NT2/D1 (cell line): ENCODE measurements at places on chromosomes 7 and 10.
A peak's percentile ranks its signal among the peaks of the same experiment; 100 is the strongest.

DNA sequence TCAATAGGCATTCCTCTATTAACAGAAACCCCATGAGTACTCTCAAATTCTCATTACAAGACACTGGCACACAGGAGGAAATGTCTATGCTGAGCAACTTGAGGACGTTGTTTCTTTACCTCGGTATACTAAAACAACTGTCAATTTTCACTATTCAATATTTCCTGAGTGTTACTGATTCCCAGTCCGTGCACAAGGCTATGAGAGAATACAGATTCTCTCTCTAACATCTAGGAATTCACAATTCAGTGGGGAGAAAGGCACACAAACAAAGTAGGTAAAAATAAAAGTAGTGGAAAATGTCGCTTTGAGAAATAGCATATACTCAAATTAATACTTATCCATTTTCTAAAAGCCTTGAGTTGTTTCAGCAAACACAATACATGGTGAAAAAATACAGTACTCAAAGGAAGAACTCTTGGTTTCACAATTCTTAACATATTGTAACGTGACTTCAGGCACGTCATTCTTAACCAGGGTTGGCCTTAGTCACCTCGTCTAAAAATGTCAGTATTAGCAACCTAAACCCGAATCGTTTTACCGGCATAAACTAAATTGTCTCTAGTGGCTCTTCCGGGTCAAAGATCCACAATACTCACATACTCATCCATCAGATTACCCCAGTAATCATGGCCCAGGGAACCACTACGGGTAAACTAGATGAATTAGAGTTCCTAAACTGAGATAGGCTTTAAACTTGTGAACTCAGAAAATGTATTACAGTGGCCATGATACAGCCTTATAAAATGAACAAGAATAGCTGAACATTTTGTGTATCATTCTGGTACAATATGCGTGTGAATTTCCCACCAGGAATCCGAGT lies 1.5 kb downstream of the IPMK start:
- no peak for DNase-seq

GRCh38 chr7:106609416-106609815 lies 51.5 kb downstream of the CCDC71L start:
- DNase-seq = no peak

DNA sequence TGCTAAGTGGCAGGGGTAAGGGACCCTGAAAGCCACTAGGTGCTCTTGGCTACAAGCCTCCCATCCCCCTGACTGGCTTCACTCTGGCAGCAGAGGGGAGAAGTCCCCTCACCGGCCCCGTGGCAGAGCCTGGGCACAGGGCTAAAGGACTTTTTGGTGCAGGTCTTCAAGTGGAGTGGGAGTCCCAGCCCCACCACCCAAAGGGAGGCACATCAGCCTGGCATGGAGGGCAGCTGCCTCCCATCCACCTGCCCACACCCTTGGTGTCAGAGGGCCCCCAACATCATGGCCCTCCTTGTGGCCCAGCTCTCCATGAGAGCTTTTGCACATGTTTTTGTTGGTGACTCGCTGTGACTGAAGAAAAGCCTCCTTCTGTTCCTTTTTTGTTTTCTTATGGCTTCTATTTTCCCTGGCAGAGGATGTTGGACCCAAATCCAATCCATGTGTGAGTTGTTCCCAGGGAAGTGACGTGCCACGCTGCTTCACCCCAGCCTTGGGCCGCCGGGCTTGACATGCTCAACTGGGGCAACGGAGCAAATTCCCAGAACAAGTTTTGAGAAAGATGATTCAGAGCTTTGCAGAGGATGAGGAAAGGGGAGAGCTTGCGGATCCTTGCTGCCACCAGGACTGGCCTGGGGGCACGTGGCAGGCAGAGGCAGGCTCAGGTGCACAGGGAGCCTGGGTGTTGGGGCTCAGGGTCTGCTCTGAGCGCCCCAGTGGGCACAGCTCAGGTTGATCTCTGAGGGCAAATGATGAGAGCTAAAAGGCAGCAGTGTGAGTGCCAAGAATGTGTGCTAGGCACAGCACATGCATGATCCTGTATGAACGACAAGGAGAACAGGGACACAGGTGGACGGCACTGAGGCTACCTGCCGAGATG lies 1.9 kb upstream of the AEBP1 start:
- DNase-seq = no peak

- no peak for DNase-seq
These were observed 10.1 kb downstream of the HNRNPA2B1 start for GRCh38 chr7:26190417-26190869.

DNA sequence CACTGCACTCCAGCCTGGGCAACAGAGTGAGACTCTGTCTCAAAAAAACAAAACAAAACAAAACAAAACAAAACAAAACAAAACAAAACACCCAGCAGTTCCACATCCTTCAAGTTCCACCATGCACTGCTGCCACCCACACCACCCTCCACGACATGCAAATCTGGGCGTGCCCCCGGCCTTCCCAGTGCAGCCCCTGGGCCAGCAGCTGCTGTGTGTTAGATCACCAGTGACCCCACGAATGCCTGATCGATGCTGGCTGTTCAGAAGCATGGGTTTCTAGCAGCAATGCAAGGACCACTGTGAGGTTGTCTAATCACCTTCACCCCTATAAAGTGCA lies 36.3 kb downstream of the ELFN1 start:
- DNase-seq = no peak

GRCh38 chr7:32539919-32540531 lies 44.7 kb downstream of the AVL9 start:
- DNase-seq = no peak

- no peak for DNase-seq
These were observed 7.4 kb downstream of the RASSF4 start for GRCh38 chr10:44966816-44967509.

DNA sequence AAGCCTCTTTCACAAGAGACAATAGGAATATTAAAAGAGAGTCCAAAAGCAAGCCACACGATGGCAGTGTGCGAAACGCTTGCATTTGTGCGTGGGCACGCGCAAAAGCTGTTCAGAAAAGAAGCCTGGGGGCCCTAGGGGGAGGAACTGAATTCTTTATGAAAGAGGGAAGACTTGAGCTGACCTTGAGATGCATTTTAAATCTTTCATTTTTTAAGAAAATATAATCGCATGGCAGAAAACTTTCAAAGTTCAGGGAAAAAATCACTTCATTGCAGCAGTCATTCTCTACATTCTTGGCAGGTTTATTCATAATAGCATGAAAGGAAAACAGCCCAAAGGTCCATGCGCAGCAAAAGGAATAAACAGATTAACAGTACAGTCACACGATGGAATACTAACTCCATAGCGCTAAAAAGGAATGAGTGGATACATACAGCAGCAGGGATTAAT lies 206.5 kb upstream of the PRKCQ start:
- no peak for DNase-seq

- no peak for DNase-seq
These were observed at the start of gene CYP2W1 for GRCh38 chr7:983004-983615. Gene CYP2W1, plus strand, starts transcription at chr7:983181. Its CDS starts 31 bp downstream, at chr7:983212.

GRCh38 chr7:18623389-18623788 lies 127.8 kb downstream of the HDAC9 start:
- DNase-seq = no peak

GRCh38 chr10:77593771-77594470 lies 43.7 kb downstream of the KCNMA1 start:
- no peak for DNase-seq

- no peak for DNase-seq
These were observed 1.8 kb downstream of the HMX2 start for GRCh38 chr10:123149568-123150270.

DNA sequence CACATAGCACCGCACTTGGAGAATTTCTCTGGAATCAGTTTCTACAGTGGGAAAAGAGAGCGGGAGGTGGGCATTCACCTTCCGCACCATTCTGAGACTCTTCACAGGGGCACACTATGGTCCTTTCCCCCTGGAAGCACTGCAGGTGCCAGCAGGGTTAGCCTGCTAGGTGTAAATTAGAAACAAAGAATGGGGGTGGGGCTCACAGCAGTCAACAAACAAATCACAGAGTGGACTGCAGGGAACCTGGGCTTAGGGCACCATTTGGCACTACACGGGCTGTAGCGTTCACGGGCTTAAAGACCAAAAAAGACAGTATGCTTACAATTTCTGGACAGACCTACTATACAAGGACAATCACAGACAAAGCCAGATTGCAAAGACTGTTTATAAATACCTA lies 8.0 kb upstream of the PKD1L1 start:
- no peak for DNase-seq

- no peak for DNase-seq
These were observed 40.4 kb upstream of the AGMO start for GRCh38 chr7:15602236-15602635.

GRCh38 chr7:37083311-37084096 lies 359.2 kb upstream of the AOAH start:
- no peak for DNase-seq

- no peak for DNase-seq
These were observed 3.4 kb downstream of the CALHM2 start for GRCh38 chr10:103448746-103449145.

DNA sequence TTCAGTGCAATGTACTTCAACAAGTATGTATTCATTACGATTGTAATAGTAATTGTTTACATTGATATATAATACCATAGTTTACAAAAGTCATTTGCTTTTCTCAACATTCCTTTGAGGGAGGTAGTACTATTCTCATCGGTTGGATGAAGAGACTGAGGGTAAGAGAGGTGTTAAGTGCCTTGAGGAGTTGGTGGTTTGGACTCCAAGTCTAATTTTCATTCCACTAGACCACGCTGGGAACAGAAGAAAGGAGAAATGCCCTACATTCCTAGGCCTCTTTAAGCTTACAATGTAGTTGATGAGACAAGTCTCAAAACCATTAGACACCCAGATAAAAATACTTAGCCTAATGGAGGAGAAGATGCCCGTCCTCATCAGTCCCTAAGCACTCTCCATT lies 28.6 kb downstream of the CDK1 start:
- no peak for DNase-seq

GRCh38 chr7:3158341-3158760 lies 114.7 kb upstream of the CARD11 start:
- DNase-seq = no peak

GRCh38 chr7:101667399-101667798 lies 38.3 kb upstream of the MYL10 start:
- no peak for DNase-seq

DNA sequence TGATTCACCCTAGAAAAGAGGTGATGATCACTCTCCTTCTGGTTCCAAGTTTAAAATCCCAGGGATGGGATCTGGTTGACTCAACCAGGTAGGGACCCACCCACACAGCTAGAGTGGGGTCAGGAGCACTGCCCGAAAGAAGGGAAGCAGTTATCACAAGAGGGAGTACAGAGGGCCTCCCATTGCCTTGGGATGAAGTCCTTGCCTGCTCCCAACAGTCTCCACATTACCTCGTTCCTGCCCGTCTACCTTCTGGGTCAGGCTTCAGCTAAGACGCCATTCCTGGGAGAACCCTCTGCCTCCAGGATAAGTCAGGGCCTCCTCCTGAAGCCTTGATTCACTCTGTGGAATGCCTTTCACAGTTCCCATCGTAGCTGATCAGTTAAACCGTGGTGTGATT lies 23.8 kb downstream of the ZMIZ2 start:
- DNase-seq = no peak

GRCh38 chr7:42469341-42469740 lies 232.3 kb upstream of the GLI3 start:
- no peak for DNase-seq

- DNase-seq = peak; percentile 18
These were observed 62.6 kb upstream of the GHITM start for GRCh38 chr10:84076540-84077195.

DNA sequence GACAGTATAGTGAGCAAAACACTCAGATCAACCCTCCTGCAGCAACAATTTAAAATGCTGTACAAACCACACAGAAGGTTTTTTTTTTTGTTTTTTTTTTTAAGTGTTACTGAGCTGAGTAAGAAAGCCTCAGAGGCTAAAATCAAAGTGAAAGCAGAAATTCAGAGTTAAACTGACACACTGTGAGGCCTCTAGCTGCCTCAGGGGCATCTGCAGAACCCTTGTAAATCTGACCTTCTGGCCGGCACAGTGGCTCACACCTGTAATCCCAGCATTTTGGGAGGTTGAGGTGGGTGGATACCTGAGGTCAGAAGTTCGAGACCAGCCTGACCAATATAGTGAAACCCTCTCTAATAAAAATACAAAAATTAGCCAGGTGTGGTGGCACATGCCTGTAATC lies 7.4 kb upstream of the GNA12 start:
- DNase-seq = no peak

DNA sequence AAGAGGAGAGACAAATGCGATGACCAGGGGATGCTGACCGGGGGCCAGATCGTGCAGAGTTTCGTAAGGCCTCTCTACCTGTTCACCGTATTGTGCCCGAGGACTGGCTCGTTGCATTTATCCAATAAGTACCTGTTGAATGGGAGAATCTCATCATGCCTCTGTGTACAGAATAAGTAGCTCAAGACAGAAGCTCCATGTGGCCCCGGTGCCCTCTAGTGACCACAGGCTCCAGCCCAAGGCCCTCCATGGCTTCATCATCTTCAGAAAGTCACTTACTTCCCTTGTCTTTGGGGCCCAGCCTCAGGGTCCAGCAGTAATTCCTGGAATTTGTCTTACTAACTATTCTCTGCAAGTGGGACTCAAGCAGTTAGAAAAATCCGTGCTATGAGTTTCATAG lies 151.0 kb downstream of the CHN2 start:
- DNase-seq = peak; percentile 58

GRCh38 chr7:122901250-122901649 lies 15.0 kb upstream of the CADPS2 start:
- DNase-seq = no peak

- no peak for DNase-seq
These were observed 11.2 kb upstream of the JAZF1 start for GRCh38 chr7:28191751-28192150.

- no peak for DNase-seq
These were observed 3.2 kb upstream of the OGDH start for GRCh38 chr7:44603193-44603592.

DNA sequence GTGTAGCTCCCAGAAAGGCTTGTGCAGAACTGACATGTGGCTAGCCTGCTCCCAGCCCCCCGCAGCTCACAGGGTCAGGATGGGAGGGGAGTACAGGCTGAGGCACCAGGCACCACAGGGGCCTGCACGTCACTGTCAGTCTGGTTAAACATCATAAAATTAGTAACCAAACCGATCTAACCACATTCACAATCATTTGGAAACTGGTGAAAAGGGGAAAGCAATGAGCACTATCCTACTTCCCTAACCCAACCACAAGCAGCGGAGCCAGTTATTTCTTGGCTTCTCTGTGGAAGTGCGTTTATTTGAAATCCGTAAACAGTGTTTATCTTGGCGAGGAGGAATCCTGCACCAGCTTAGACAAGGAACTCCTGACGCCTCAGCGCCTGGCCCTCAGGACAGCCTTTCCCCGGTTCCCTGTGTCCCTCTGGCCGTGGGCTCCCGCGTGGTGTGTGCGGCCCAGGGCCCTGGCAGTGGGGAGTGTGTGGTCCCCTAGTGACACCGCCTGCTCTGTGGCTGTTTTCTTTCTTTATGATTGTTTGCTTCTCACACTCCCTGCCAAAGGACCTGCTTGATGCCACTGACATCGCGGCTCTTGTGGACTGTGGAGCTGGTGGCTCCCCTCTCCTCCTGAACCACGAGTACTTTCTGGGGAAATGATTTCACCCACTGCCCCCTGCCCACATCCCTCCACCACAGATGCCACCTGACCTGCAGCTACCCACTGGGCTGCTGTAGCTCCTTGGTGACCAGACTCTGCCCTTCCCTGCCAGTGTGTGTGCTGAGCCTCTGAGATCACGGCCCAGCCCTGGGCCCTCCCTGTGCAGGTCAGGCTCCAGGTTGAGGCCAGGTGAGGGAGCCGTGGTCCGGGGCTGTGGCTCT lies 38.0 kb downstream of the INPP5A start:
- no peak for DNase-seq
